ENCODE measurements at places on chromosomes 7 and 10.

DNA sequence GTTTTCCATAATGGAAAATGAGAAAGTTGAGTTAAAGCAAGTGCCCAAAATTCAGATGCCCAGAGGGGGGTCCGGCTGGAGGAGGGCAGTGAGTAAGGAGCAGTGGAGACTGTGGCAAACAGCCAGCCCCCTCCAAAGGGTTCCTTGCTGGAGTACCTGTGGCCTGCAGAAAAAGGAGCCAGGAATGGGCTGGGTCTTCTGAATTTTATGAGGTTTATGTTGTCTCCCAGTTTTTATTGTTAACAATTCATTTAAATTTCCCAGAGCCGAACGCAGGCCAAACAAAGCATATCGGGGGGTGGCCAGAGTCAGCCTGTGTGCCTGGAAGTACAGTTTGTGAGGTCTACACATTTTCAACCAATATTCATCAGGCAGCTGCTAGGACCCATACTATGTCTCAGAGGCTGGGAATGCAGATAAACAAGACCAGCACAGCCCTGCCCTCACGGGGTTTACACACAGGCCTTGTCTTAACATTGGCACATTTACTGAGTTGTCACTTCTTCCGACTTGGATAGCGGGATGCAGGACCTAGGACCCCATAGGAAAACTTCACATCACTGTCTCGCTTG is 12.9 kb upstream of the CSGALNACT2 start:
- no peak for DNase-seq

DNA sequence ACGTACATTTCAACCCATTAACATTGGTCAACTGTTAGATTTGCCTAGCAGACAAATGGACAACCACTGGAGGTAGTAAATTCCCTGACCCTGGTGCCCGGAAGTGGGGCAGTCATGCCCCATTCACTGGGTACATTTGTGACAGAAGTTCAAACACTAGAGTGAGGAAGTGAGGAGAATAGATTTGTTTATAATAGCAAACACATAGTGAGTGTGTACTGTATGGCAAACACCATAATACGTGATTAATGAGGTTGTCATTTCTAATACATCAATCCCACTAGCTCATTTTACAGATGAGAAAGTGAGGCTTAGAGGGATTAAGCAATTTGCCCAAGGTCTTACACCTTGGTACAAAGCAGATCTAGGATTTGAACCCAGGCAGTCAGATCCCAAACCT is 181.9 kb upstream of the MKLN1 start:
- no peak for DNase-seq

DNA sequence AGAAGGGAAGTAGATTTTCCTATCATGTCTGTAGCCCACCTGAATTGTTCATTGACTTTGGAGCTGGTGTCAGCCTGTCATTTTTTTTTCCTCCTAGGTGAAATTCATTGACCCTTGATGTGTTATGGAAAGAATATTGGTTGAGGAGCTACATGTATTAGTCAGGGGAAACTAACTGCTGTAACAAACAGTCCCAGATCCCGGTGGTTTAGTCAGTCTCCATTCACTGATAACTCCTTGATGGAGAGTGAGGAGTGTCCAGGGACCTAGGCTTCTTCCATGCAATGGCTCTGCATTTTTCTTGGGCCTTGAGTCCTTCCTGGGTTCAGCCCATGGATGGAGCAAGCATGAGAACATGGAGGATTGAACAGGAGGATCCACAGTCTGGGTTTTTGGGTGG is 643.2 kb downstream of the LRMDA start:
- no peak for DNase-seq

DNA sequence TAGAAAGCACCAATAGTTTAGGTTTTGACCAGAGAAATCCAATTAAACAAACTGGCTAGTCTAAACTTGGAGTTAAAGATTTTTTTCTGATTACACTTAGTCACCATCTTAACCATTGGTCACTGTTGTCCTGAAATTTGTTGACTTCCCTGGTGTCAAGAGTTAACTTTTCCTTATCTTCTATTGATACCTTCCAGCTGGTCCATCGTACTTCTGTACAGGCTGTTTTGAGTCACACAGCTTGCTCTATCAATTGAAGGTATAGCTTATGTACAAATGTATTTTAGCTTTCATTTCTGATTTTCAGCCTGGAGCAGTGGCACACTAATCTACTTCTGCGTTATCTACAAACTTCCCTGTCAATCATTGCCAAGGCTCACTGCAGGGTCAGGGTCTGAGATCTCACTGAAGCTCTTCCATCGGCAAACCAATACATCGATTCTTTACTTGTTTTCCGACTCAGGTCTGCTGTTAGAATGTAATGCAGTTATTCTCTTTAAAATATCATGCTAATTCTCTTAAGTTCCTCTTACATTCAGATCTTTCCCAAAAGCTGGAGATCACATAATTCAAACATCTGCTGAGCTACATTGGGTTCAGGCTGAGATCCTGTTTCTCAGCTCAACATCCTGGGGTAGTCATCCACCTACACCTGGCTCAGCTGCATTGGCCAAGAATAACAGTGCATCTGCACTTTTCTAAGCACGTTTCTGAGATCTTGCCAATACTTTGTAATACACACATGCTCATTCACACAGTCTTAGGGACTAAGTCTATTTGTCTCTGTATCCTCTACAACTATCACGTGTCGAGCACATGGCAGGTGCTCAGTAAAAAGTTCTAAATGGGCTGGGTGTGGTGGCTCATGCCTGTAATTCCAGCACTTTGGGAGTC is 11.3 kb downstream of the MRPS33 start:
- DNase-seq = no peak

DNA sequence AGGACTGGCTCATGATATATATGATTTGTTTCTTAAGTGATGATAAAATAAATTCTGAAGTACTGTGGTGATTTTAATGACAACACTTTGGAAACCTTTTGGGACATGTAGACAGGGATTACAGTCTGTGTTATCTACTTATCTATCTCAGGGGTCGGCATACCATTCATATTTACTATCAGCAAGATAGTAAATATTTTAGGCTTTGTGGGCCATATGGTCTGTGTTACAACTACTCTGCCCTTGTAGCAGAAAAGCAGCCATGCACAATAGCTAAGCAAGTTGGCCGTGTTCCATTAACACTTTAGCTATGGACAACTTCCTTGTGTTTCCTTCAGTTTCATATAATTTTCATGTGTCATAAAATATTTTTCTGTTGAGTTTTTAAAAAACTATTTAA is 97.8 kb upstream of the PRPS1L1 start:
- no peak for DNase-seq

GRCh38 chr7:65325793-65326432 is 47.7 kb upstream of the ZNF92 start:
- DNase-seq = no peak

DNA sequence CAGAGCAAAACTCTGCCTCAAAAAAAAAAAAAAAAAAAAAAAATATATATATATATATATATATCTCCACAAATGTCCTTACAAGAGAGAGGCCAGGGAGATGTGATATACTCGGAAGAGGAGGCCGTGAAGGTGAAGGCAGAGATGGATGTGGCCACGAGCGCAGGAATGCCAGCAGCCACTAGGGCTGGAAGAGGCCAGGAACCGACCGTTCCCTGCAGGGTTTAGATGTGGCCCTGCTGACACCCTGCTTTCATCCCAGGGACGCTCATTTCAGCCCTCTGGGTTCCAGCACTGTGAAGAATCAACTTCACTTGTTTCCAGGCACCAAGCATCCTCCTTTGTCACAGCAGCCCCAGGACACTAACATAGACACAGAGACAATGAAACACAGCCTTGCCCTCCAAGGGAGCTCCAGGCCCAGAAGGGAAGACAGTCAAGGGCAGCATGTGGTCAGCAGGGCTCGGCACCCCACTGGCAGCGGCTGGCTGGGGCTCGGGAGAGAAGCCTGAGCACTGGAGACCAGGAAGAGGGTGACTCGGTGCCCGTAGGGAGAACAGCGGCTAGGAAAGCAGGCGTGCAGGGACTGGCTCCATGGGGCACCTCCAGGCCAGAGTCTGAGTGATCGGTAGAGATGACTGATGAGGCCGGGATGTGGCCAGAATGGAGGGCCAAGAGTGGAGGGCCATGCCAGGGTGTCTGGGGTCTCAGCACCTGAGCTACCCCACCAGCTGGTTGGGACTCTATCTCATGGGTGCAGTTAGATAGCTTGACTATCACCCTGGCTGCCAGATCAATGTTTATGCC is 7.6 kb downstream of the WDR86 start:
- no peak for DNase-seq

DNA sequence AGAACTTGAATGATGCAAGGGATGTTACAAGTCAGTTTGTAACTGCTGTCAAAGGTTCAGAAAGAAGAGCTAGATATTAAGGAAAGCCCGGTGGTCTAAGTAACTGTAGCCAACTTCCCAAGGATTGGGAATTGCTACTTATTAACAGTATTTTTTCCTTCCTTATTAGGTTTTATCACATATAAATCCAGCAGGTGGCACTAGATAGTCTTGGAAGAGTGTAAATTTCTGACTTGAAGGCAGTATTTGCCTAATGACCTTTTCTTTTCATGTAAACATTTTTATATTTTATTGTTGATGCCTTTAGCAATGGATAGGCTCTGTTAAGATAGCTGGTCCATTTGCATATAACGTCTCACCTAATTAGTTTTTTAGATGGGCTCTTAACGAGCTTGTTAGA is 51.2 kb downstream of the ANLN start:
- peak; percentile 40 for DNase-seq

GRCh38 chr10:22931948-22932347 is 4.1 kb downstream of the ARMC3 start:
- no peak for DNase-seq

- DNase-seq = no peak
Measured at GRCh38 chr10:63889803-63890202, 368.6 kb downstream of the REEP3 start.

- DNase-seq = no peak
Measured at GRCh38 chr10:29099001-29099400, 189.9 kb upstream of the LYZL1 start.

- no peak for DNase-seq
Measured at GRCh38 chr7:150335774-150336112, 5.7 kb downstream of the RARRES2 start.

DNA sequence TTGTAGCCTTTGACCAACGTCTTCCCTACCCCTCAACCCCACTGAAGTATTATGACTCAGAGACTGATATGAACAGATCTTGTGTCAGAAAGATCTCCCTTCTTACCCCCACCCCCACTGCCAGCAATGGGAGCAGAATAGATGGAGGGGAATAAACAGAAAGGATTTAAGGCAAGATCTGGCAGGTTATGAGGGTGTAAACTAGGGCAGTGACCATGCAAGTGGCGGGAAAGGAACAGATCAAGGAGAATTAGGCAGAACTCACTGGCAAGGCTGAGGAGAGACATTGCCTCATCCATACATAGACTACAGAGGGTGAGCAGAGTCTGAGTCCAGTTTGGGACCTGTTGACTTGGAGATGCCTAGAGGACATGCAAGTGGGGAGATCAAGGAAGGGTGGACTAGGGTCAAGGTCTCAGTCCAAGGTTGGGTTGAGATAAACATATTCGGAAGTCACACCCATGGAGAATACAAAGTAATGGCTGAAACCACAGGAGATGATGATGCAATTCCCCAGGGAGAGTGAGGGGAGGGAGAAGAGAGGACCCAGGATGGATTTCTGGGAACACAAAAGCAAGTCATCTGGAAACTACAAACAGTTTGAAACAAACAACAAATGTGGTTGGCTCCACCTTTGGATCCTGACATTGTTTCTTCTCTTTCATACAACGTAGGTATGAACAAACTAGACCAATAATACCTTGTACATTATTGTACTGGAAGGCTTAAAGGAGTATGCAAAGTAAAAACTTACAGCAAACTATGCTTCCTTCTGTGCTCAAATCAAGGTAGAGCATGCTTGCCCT is 44.9 kb upstream of the IL6 start:
- DNase-seq = no peak

- DNase-seq = peak; percentile 84
Measured at GRCh38 chr7:100799037-100799896, 28.1 kb downstream of the EPHB4 start.

DNA sequence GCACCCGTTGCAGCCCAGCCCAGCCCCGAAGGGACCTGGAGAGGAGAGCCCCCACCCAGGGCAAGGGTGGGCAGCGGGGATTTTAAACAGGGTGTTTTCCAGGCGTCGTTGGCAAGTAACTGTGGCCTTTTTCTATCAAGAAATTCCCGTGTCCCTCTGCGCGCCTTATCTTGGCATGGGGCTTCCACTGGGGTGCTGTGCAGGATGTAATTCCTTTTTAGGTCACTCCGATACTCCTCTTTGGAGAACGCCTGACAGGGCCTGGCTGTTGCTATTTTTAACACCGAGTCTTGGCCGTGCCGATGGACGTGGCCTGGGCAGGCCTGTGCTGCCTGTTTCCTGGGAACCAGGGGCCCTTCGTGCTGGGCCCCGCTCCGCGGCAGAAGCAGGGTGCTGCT is 93.8 kb downstream of the INPP5A start:
- no peak for DNase-seq

DNA sequence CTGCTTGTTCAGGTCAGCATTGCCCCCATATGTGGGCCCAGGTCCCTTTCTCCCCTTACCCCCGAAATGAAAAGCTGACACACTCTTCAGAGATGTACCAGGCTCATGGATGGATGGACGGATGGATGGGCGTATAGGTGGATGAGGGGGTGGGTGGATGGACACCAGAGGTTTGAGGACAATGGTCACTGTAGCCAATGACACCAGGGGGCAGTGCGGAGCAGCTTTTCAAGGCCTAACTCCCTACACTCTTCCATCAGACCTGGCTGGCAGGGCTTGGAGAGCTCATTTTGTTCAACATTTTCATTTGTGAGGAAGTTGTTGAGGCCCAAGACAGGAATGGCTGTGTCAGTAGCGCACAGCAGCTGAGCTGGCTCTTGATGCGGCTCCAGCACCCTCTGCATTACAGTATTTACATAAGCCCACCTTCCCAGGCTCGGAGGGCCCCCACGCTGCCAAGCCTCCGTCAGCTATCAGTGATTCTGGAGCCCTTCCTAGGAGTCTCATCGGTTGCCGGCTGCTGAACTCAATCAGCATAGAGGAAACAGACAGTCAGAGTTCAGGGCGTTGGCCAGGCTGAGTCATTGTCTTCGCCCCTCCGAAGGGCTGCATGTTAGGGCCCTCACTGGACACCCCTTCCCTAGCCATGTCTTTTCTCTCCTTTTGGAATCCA is 11.6 kb upstream of the FFAR4 start:
- DNase-seq = peak; percentile 72

DNA sequence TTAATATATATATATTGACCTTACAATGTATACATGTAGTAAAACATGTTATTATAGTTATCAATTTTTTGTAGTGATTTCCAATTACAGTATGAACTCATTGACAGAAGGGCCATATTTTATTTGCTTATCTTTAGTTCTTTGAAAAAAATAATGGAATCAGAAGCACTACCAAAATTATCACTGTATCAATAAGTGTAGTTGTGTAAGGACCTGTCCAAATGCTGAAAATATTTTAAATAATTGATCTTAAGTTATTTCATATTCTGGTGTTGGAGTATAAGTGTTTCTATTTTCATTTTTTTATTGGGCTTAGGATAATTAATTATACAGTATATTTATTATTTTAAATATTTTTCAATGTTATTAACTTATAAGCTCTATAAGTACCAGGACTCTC is 8.5 kb upstream of the DGKB start:
- DNase-seq = no peak

DNA sequence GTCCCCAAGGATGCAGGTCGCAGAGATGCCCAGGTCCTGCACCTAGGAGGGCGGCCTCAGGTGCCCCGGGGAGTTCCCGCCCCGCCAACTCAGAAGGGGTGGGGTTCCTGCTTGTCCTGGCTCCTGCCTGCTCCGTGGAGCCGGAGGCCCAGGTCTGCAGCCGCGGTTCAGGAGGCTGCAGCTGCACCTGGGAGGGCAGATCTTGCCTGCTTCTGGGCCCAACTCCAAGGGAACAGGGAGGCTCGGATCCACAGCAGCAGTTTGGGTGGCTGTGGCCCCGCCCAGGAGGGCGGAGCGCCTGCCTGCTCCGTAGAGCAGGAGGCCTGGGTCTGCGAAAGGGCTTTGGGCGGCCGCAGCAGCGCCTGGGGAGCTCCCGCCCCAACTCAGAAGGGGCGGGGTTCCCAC is 108.2 kb upstream of the EGR2 start:
- DNase-seq = no peak
